NCI-H446 treated with DMSO at 0.1 percent for 48 hours (cell line): ENCODE measurements at places on chromosomes 7 and 10.
A peak's percentile ranks its signal among the peaks of the same experiment; 100 is the strongest.

DNA sequence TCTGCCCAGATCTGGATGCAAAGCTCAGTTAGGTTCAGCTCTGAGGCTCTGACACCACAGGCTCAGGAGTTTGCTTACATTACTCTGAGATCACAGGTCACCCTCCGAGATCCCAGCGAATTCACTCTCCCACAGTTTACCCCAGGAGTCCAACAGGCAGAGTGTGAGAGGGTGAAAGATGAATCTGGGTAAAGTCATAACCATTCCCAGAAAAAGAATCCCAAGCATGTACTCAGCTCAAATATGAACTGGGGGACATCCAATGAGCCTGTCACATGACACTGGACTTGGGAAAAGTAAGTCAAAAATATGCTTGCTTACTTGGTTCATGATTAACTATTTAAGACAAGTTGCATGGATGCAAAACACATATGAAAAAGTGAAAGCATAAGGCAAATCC is 110.3 kb upstream of the ARID5B start:
- no peak for DNase-seq

- DNase-seq = no peak
Measured at GRCh38 chr10:5343561-5343960, 21.2 kb upstream of the UCN3 start.

GRCh38 chr7:29480451-29480850 is 83.2 kb upstream of the PRR15 start:
- no peak for DNase-seq

GRCh38 chr7:26646336-26647048 is 217.9 kb downstream of the SKAP2 start:
- no peak for DNase-seq

GRCh38 chr10:21076381-21076780 is 179.3 kb upstream of the NEBL start:
- DNase-seq = no peak

DNA sequence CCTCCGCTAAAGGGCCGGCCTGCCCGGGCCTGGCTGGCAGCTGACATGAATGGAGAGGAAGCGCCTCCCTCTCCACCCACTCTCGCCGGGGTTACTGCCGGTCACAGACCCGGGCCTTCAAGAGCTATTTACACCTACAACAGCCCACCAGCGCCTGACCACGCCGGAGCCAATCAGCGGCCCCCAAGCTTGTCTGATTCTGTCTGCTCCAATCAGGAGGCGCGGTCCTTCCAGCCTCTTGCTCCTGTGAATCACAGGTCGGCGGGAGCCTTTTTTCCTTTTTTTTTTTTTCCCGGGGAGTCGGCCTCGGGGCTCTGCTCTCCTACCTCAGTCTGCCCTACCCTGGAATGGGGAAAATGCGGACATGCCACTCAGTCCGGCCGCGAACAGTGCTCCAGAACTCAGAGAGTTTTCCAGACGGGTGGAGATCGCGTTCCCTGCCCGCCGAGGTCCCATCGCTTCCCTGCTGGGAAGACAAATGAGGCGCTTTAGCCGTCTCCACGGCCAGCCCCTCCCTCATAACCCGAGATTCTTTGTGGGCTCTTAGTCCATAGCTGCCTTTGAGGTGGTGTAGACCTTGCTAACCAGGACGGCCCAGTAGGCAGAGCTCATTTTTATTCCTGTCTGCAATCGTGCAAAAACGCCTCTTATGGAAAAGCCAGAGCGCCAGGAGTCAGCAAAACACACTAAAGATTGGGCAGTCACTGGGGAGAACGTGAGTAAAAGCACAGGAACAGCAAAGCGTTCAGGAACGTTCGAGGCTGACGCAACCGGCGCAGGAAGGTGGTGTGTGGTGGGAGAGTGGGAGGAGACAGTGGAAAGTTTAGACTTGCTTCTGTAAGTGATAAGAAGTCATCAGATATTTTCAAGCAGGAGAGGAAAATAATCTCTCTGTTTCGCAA is 26.5 kb downstream of the SCD start:
- peak; percentile 89 for DNase-seq

DNA sequence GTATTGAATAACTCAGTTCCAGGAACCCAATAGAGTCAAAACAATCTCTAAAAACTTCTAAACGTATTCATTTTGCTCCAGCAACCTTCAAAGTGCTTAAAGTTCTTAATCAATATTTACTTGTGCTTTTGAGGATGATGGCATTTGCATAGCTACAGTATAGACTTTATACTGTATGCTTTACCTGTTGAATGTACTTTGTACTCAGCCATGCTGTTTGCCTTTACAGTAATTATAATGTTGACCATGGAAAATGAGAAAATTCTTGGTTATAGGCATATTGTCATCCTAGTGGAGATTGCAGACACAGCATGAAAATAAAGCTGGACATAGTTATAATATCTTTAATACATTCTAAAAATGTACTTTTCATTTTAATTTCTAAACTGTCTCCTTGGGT is 762.7 kb upstream of the PHF14 start:
- DNase-seq = no peak

DNA sequence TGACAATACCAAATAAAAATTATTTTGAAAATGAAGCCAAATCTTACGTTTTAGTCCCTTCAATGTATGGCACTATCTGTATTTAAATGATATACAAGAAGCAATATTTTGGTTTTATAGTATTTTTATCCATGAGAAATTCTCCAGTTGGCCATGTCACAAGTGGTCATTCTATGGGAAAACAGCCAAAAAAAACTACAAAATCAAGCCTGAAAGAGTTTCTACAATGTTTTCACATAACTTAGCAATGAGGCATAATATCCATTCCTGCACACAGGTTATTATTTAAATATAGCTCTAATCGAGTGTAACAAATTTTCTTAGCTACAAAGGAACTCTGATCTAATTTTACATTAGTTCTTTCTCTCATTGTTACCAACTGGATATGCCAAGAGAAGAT is 5.4 kb downstream of the RAB11FIP2 start:
- DNase-seq = no peak

- DNase-seq = peak; percentile 73
Measured at GRCh38 chr7:46859963-46860475, 721.9 kb downstream of the TNS3 start.

GRCh38 chr10:95755511-95756004 is 405 bp upstream of the ENTPD1 start:
- no peak for DNase-seq

GRCh38 chr7:44320141-44320540 is 5.3 kb downstream of the CAMK2B start:
- no peak for DNase-seq

DNA sequence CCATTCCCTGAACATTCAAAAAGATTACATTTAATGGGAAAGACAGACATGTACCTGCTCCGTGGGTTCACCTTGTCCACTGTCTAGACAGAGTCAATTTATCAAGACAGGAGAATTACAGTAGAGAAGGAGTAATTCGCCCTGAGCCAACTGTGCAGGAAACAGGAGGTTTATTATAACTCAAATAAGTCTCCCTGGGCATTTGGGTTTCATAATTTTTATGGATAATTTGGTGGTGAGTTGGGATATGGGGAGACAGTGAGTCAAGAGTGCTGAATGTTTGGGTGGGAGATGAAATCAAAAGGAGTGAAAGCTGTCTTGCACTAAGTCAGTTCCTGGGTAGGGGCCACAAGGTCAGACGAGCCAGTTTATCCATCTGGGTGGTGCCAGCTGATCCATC is 165.9 kb upstream of the NAMPT start:
- DNase-seq = no peak

GRCh38 chr7:107315716-107316220 is 147.0 kb downstream of the HBP1 start:
- no peak for DNase-seq

GRCh38 chr10:6047847-6048246 is 14.3 kb downstream of the IL2RA start:
- no peak for DNase-seq

DNA sequence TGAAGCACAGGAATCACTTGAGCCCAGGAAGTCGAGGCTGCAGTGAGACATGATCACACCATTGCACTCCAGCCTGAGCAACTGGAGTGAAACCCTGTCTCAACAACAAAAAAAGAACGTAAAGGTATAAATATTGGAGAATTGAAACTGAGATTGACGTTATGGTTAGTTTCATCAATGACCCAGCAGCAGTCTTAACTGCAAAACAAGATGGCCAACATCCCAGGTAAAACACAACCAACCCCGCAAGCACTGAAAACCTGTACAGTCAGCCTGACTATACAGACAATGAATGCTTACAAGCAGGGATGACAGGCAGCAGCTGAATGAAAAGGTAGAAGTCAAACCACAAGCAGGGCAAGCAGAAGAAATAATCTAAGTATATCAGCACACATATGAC is 34.7 kb downstream of the WAPL start:
- DNase-seq = no peak

GRCh38 chr10:118276204-118276603 is 65.9 kb downstream of the FAM204A start:
- DNase-seq = no peak

DNA sequence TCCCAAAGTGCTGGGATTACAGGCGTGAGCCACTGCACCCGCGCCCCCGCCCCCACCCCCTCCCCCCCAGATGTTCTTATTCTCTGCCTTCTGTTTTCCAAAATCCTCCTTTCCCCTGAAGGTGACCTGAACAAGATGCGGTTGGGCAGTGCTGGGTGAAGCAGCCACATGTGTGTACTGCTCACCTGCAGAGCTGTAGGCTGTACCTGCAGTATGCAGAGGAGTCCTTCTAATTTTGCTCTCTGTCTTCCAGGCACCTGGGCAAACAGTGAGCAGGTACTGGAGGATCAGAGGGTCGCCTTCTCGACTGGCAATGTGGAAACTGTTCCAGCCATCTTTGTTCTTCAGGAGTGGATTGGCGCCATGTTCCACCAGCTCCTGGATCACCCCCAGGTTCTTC is 2.1 kb downstream of the ANKRD16 start:
- DNase-seq = no peak

DNA sequence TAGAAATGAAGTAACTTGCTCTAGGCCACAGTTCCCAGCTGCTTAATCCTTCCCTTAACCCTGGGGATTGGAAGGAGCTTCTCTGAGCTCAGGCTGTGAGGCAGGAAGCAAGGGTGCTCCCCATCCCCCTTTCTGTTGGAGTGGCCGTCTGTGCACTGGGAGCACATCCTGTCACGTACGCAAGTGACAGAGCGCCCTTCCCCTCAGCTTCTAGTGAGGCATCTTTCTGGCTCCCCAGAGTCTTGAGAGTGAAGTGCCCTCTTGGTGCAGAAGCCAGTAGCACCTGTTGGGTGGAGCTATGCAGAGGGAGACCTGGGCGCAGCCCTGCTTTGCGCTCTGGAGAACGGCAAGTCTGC is 47.8 kb downstream of the SHH start:
- DNase-seq = no peak

- no peak for DNase-seq
Measured at GRCh38 chr10:122316224-122316884, 45.3 kb downstream of the BTBD16 start.

DNA sequence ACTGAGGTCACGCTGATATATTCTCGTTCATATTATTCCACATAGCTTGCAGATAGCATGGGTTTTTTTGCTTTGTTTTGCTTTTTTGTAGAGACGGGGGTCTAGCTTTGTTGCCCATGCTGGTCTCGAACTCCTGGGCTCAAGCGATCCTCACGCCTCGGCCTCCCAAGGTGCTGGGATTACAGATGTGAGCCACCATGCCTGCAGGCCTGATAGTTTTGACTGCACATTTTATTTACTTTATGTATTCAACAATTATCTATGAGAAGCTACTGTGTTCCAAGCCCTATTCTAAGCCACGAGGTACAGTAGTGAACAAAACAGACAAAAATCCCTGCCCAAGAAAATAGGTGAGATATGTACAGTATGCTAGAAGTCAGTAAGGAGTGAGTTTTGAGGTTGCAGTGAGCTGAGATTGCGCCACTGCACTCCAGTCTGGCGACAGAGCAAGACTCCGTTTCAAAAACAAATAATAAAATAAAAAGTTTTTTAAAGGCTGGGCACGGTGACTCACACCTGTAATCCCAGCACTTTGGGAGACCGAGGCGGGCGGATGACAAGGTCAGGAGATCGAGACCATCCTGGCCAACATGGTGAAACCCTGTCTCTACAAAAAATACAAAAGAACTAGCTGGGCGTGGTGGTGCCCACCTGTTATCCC is 1.3 kb upstream of the YWHAG start:
- no peak for DNase-seq

- DNase-seq = no peak
Measured at GRCh38 chr7:57205000-57205399, 72.8 kb upstream of the ZNF479 start.

DNA sequence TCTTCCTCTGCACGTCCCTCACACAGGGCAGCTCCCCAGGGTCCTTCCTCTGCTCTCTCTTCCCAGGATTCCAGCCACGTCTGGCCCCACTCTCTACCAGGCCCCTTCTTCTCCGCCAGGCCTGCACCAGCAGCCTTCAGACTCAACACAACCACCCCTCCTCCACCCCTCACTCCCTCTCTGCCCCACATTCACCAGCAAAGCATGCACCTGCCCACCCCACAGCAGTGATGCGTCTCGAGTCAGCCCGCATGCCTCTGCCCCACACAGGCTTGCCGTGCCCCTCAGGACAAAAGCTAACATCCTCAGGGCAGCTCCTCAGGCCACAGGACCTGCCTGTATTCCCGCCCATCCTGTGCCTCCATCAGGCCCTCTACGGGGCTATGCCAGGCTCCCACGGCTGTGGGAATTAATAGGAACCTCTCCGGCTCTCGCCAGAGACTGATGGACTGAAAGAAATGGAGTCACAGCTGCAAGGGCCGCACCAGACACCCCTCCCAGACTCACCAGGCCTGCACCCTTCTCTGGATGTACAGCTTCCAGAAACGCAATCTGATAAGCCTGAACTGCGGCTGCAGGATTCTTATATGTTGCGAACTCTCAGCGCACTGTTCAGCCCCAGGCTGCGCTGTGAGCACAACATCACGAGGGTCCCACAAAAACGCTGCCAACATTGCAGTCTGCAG is 100.1 kb downstream of the CYTH3 start:
- DNase-seq = no peak

DNA sequence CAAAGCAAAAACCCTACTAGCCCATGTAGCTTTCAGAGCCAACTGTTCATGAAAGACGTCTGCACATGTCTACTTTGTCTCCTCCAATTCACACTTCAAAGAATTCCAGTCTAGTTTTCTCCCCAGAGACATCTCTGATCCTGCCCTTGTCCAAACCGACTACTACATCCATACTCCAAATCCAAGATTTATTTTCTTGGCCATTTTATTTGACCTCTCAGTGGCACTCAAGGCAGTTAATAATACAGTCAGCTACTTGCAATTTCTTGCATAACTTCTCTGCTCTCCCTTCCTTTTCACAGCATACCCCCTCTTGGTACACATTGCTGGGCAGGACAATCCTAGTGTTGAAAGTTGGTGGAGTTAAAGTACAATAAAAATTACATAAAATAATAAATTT is 170.9 kb upstream of the INHBA start:
- no peak for DNase-seq

- no peak for DNase-seq
Measured at GRCh38 chr7:117165656-117166055, 157.2 kb downstream of the WNT2 start.

GRCh38 chr10:132438091-132439024 is 41.4 kb downstream of the PWWP2B start:
- no peak for DNase-seq
